ENCODE measurements at places on chromosomes 16 and 17.

- DNase-seq, result no peak
Observed at GRCh38 chr17:76395980-76396379, 11.6 kb downstream of the SPHK1 start.

DNA sequence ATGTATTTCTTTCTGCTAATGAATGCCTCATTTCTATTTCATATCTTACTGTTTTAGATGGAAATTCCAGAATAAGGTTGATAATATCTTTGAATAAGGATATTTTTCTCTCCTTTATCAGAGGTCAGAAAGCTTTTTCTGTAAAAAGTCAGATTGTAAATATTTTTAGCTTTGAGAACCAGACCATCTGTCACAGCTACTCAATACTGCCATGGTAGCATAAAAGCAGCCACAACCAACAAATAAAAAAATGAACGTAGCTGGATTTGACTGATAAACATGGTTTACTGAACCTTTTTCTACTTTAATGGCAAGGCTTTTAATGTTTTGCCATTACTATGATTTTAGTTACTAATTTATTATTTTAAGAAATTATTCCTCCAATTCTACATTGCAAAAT is 217.4 kb upstream of the COX10 start:
- no peak for DNase-seq

GRCh38 chr16:25143928-25144327 is 32.4 kb downstream of the LCMT1 start:
- peak; percentile 13 for DNase-seq

GRCh38 chr16:50902457-50902856 is 160.6 kb downstream of the CYLD start:
- DNase-seq, result no peak

GRCh38 chr16:21626659-21627277 is 25.6 kb downstream of the IGSF6 start:
- no peak for DNase-seq

GRCh38 chr17:81535480-81536298 is 7.5 kb downstream of the FSCN2 start:
- no peak for DNase-seq

DNA sequence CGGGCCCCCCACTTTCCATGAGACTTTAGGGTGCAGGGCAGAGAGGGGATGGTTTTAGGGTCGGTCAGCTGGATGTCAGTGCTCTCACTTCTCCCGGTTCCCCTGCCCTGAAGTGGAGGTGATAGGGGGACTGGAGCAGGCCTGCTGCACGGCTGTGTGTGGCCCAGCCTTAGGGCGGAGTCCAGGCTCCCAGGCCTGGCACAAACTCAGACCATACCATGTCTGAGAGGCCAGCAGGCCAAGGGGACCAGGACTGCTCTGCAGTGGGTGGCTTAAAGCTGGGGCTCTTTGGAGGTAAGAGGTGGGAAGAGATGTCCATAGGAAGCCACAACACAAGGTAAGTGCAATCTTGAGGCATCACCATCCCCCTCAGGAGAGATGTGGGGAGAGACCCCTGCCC is 8.3 kb downstream of the TFAP4 start:
- no peak for DNase-seq

- DNase-seq, result no peak
Observed at GRCh38 chr16:85248342-85248741, 136.1 kb upstream of the CIBAR2 start.

DNA sequence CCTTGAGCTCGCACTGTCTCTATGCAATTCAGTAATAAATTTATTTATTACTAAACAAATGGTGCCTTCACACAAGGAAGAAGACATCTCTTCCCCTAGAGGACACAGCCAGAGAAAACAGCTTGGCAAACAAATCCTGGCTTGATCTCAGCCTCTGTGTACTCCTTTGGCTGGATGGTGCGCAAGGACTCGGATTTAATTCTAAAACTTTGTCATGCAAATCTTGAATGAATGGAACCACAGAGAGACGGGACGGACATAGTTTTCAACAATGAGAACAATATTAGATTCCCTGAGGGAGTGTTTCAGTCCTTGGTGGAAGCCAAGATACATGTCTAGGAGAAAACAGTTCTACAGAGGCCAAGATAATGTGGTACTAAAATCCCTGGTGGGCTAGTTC is 349.5 kb downstream of the NPIPA8 start:
- peak; percentile 11 for DNase-seq

DNA sequence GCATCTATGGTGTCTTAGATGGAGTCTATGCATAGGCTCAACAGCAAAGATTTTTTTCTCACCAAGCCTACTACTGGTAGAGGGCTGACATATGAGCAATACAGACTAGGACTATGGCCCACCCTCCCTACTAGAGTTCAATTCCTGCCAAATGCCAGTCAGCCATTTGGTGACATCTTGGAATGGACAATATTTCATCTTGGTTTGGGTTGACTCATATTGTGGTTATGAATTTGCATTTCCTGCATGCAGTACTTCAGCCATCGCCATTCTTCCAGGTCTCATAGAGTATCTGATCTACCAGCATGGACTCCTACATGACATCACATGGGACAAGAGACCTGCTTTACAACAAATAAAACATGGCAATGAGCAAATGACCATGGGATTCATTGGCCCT is 778.1 kb upstream of the SOX9 start:
- DNase-seq, result no peak

- DNase-seq, result no peak
Observed at GRCh38 chr17:64767269-64767997, 105.3 kb upstream of the SMURF2 start.

- DNase-seq, result no peak
Observed at GRCh38 chr17:76219670-76220383, 20.5 kb downstream of the RNF157 start.

DNA sequence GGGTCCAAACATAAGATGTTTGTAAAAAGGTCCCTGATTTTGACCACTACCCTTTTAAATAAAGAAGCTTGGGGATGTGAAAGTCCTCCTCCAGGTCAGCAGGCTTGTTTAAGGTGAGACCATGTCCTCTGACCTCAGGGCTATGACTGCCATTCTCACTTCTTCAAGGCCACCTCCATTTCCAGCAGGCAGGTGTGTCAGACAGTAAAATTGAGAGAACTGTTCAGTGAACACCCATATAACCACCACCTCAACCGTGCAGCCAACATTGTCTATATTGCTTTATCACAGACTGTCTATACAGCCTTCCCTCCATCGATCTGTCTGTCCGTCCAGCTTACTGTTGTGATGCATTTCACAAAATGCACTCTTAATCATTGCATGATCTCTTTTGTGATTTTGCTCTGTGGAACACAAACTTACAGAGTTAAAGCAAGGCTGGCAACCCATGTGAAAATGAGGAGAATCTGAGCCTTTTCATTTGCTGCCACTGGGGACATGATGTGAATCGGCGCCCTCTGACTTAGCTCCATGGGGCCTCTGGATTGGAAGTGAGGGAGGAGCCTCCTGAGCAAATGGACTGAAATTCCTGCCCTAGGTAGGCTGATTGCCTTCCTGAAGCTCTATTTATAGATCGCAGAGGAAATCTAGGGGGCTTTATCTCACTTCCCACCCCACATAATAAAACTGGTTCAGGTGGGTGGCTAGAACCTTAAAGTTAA is 53.8 kb downstream of the ZNRF1 start:
- no peak for DNase-seq

DNA sequence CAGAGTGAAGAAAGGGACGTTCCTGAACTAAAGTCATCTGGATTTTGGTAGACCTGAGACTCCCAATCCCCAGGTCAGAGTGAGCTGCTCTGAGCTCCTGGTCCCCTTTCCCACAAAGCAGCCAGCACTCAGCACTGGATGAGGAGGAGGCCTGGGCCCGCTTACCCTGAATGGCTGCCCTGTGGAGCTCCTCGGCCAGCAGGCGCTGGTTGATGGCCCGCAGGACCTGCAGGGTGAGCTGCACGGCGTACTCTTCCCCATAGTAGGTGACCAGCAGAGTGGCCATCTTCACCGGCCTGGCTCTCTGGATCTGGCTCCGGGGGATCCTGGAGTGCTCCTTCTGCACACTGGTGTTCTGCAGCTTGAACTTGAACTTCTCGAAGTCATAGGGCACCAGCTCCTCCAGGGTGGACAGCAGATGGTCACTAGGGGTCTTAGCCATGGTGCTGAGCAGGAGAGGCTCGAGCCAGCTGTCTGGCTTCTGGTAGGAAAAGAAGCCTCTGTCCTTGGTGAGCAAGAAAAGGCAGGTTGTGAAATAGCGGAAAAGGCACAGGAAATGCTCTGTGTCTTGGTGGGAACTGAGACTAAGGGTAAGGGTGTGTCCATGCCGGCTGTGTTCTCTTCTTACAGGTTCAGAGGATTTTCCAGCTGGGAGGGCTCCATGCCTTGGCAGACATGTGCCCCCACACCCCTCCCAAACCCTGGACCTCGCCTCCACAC is at the start of gene MEFV:
TSS of gene MEFV (minus strand) at position 488 of the 720 bp plus-strand sequence. CDS start at position 442, 46 bp downstream.
- DNase-seq, result no peak

GRCh38 chr16:5062051-5062450 is 3.7 kb downstream of the C16orf89 start:
- DNase-seq, result no peak

- peak; percentile 53 for DNase-seq
Observed at GRCh38 chr17:38428112-38428642, at the start of gene ARHGAP23. Gene ARHGAP23, plus strand, starts transcription at chr17:38428464. Its CDS starts 22 bp downstream, at chr17:38428486.

GRCh38 chr17:44350733-44351226 is 5.7 kb downstream of the GRN start:
- no peak for DNase-seq

DNA sequence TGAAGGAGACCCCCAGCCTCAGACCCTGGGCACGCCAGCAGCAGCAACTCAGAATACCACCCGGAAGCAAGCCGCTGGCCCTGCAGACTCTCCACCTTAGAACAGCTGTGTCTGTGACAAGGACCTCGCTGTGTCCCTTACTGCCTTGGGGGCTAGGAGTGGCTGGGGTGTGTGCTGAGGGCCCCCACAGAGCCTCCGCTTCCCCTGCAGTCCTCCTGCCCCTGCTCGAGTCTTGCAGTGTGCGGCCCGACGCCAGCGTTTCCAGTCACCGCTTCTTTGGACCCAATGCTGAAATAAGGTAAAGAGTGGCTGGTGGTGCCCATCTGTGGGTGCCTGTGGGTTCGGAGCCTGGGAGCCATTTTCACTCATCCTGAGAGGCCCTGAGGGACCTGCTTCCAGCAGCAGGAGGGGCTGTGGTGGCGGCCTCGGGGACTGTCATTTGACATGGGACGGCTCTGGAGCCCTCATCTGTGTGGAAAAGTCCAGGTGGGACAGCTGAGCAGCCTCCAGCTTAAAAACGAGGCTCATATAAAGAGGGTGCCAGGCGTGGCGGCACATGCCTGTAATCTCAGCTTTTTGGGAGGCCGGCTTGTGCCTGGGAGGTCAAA is 14.7 kb upstream of the MC1R start:
- DNase-seq, result no peak

DNA sequence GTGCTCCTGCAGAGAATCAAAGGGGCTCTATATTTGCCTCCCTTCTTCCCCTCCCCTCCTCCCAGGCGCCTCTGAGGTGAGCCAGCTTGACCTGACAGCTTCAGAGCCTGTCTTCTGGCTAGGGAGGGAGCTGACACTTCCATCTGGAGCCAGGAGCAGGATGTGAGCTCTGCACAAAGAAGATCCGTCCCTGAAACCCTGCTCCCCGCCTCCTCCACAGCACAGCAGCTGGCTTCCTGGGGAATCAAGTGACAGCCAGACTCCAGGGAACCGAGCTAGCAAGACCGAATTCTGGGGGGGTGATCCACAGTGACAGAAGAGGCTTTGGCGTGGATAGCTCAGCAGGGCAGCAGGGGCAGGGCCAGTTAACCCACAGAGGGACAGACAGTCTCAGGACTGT is 37.2 kb downstream of the CCDC182 start:
- DNase-seq, result no peak

DNA sequence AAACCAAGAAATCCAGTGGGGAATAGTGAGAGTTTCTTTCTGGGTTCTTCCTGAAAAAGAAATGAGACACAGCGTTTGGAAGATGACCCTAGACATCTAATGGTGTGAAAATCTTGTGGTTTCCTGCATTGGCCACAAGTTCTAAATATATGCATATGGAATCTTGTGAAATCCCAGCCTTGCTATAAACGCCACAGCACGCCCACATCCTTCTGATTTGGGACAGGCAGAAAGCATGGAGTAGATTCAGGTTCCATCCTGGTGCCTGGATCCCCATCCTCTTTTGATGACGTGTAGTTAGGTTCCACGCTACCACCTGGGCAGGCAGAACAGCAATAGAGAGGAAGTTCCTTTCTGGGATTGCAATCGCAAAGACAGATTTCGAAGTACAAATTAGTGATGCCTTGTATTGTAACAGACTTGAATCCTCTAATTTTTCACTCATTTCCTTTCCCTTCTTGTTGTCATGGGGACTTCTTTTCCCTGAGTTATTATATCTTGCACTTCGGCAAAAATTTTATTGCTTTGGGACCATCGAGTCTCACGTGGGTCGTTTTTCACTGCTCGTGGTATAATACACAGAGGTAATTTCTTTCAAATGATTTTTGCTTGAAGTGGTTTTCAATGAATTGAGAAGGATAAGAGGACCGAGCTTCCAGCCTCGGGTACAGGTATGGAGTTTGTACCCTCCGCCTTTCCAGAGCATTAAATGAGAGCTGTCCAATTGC is 37.6 kb downstream of the HS3ST4 start:
- DNase-seq, result no peak

DNA sequence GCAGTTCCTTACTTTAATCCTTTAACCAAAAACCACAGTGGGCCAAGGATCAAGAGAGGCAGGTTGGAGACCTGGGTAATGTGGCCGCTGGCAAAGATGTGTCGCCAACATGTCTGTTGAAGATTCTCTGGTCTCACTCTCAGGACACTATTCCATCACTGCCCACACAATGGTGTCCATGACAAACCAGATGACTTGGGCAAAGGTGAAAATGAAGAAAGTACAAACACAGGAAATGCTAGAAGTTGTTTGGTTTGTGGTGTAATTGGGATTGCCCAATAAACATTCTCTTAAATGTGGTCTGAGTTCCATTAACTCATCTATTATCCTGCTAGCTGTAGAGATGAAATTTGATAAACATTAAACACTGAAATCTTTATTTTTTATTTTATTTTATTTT is 43.3 kb downstream of the SALL1 start:
- no peak for DNase-seq

DNA sequence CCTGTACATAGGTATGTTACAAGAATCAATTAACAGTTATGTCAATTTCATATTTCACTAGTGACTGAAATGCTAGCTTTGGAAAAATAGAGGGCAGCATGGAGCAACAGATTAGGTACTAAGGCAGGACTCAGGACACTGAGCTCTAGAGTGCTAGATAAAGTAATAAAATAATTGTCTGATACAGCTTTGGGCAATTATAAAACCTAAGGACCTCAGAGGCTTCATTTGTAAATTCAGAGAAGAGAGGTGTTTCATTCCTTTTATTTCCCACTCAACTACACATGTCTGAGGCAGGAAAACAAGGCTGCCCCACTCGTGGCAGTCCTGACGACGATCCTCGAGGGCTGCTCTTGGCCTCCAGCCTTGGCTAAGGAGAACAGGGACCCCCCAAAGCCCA is 81.5 kb downstream of the CA4 start:
- peak; percentile 58 for DNase-seq

Measured in HAP-1 (cell line).